ENCODE measurements at places on chromosomes 2 and 18. TPM values are rescaled to one million over a fixed set of nuclear protein-coding genes. Genes with fewer than 3 reads are reported as not detected.

DNA sequence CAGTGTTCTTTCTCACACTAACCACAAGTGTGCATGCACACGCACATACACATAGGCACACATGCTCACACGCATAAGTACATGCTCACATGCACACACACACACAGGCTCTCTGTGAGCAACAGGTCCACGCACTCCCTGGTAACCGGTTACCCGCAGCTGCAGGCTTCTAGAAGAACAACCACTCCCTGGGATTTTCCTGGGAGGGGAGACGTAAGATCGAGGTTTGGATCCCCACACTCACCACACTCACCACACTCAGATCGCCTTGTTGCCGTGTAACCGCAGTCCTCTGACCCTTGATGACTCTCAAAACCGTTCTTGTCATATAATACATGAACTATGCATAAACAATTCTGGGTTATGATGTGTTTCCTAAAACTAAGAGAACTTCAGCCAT lies 42.2 kb downstream of the TTC32 start:
- DNase-seq: no peak

SIX2 gene
- total RNA-seq: not detected

DNA sequence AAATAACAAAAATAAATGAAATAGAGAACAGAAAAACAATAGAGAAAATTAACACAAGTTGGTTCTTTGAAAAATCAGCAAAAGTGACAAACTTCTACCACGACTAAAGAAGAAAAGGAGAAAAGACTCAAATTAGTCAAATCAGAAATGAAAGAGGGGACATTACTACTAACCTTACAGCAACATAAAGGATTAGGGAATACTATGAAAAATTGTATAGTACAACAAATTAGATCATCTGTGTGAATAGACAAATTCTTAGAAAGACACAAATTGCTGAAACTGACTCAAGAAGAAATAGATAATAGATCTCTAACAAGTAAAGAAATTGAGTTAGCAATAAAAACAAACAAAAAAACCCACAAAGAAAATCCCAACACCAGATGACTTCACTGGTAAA lies 48.5 kb upstream of the PGAP1 start:
- DNase-seq: no peak

GRCh38 chr2:19228181-19228593 lies 130.2 kb downstream of the OSR1 start:
- DNase-seq: no peak

DNA sequence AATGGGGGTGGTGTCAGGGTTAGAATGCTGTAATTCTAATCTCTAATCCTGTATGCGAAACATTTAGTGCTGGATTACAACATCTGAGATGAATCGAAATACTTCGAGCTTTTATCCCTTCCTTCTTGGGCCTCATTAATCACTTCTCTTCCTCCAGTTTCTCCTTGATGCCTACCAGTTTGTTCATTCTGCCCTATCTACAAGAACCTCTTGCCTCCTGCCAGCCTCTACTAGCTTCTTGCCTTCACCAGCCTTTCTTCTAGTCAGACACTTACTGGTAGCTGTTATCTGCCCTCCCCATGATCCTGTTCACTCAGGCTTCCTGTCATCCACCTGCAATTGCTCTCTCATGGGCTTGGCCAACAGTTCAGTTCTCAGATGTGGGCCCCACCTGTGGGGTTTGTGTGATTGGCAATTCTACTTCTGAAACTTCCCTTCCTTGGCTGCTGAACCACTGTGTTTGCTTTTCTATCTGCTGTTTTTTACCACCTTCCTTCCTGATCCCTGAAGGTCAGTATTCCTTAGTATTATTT lies 15.4 kb upstream of the FARP2 start:
- DNase-seq: peak; percentile 49

DNA sequence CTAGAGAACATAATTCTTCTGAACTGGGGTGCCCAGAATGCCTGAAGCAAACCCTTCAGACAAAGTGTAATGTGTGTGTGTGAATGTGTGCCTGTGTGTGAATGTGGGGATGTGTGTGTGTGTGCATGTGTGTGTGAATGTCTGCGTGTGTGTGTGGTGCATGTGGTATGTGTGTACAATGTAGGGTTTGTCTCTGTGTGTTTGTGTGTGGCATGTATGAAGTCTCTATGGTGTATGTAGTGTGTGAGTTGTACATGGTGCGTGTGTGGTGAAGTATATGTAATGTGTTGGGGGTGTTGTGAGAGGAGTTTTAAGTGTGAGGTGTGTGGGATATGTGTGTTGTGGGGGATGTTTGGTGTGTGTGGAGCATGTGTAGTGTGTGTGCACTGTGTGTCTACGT lies 129.3 kb upstream of the SOX11 start:
- DNase-seq: no peak

HES6 gene
- total RNA-seq: 1.8 TPM

G6PC2 gene
- total RNA-seq: not detected

GRCh38 chr2:227188292-227188691 lies 23.9 kb downstream of the COL4A3 start:
- no peak for DNase-seq

DNA sequence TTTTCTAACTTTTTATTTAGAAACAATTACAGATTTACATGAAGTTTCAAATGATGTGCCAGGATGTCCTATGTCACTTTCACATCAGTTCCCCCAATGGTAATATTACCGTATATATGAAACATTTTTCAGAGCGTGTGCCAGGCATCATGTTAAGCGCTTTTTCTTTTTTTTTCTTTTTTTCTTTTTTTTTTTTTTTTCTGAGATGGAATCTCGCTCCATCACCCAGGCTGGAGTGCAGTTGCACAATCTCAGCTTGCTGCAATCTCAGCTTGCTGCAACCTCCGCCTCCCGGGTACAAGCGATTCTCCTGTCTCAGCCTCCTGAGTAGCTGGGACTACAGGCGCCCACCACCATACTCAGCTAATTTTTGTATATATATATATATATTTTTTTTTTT lies 5.6 kb upstream of the PPP4R1 start:
- DNase-seq: no peak

DNA sequence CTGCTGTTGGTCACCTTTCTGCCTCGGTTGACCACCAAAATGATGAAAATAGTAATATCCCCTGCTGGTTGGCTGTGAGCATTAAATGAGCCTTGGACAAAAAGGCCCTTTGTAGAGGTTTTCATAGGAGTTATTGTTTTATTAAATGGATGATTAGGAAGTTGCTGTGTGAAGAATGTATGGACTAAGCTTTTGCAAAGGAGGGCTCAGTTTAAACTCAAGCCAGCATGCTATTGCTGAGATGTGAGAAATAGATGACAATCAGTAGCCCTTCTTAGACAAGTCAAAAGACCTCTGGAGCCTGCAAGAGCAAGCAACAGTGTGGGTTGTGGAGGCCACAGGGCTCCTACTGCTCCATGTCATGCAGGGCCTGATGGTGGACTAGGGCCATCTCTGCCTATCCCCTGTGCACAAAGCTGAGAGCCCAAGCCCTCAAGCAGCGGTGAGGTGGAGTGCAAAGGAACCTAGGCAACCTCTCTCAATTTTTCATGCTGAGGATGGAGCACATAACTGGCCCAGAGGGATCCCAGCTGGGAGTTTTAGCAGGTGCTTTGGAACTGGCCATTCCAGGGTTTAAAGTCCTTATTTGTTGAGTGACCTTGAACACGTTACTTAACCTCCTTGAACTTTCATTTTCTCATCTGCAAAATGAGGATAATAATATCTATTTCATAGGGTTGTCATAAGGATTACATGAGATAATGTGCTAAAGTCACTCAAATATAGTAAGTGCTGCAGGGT lies 37.1 kb downstream of the FOSL2 start:
- DNase-seq: no peak

DNA sequence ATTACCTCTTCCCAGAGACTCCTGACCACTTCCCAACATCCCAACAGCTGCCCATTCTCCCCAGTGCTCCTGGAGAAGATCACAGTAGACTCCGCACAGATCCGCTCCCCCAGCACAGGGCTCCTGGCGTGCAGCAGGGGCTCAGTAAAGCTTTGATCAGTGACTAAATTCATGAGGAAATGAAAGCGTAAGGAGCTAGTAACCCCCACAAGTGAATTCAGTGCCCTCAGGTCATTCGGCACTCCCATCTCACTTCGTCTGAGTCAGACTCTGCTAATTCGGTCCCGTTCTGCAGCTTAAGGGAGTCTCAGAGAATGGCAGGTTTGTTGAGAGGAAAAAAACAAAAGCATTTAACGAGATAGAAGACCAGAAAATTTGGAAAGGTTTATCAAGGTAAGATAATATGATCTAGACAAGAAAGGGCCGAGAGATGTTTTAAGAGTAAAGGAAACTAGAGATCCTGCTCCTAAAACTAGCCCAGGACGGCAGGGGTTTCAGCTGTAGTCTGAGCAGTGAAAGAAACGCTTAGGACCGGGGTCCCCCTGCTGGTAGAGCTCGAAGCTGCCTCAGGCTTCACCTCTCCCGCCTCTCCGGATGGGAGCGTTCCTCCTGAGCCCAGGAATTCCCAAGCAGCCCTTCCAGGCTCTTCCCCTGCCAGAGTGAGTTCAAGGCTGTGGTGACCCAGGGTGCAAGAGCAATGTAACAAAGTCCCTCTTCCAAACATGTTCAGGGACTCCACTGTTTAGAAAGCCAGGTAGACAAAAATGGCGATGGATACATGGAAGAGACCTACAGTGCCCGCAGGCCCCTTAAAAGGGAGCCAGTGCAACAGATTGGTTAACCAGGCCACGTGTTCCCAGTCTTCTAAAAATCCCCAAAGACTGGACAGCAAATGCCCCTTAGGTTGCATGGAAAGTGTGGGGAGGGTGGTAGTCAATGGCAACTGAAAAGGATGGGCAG lies 127.3 kb downstream of the DNER start:
- peak; percentile 17 for DNase-seq

DNA sequence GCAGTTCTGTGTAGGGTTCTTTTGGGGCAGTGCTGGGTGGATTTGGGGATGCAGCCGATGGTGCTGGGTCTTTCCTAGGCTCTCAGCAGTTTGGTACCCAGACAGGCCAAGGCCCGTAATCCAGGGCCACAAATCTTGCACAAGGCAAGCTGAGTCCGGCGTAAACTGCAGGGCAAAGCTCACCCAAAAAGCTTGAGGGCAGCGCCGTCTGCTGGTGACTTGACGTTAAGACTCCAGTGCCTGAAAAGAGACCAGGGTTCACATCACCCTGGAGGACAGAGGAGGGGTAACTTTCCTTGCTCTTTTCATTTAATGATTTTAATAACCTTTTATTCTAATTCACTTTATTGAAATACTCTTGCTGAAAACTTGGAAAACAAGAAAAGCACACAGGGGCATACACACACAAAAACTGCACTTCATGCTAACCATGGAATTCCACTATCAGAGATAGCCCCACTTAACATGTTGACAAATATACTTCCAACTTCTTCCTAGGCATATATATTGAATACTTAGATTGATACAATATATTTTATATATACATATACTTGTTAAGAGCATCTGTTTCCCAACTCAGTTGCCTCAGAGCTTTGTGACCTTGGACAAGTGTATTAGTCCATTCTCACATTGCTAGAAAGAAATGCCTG lies 38.9 kb downstream of the CNGA3 start:
- peak; percentile 78 for DNase-seq

DNA sequence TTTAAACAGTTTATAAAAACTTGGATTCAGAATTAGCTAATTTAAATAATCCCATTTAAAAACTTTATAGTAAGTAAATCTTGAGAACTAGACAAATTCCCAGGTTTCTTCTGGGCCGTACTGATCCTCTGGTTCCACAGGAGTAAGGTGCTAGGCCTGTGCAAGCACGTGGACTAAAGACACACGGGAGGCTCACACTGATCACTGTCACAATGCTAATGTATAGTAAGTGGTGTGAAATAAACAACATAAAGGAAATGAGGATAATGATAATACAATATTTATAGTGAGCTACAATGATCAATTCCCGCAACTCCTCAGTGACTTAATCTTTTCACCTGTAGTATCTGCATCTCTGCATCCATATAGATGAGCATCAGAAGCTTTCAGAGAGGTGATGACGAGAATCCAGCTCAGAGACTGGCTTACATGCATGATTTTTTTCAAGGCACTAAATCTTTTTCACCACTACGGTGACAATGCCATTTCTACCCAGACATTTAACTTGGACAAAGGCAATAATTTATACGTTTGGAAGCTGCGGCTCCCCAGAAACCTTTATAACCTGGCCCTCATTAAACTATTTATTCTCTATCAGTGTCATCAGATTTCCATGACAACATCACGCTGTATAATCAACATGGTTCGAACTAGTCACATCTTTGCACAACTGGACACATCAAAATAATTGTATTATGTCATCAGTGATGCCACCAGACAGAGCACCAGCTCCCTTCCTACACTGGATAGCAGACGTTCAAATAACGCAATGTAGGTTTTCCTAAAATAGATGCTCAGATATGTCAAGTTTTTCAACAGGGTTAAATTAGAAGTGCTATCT lies 196.2 kb downstream of the ZNF385B start:
- DNase-seq: no peak

DNA sequence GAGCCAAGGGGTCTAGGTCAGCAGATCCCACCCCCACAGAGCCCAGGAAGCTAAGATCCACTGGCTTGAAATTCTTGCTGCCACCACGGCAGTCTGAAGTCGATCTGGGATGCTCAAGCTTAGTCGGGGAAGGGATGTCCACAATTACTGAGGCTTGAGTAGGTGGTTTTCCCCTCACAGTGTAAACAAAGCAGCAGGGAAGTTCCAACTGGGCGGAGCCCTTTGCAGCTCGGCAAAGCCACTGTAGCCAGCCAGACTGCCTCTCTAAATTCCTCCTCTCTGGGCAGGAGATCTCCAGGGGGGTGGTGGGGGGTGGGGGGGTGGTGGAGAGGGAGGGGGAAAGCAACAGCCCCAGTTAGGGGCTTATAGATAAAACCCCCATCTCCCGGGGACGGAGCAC lies 419.5 kb downstream of the NUP35 start:
- no peak for DNase-seq

DNA sequence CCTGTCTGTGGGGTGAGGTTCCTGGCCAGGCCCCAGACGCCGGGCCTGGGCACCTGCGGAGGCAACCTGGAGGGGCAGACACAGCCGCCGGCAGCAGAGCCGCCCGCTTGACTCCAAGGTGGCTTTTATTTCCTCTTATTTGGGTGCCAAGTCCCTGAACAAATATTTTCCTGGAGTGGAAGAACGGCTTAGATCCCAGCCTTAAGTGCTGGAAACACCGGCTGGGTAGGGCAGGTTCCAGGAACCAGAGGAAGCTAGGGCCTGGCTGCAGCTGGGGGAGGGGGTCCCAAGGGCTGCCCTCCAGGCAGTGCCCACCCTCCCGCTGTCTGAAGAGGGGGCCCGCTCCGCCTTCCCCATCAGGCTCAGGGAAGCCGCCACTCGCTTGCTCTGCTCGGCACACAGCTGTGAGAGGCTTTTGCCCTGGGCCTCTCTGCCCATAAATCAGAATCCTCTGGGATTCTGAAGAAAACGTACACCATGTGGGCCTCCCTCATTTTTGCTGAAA lies 28.2 kb downstream of the SDC1 start:
- DNase-seq: no peak

SPC25 gene
- total RNA-seq: 52.2 TPM
